ENCODE measurements at places on chromosomes 1 and 21.
A peak's percentile ranks its signal among the peaks of the same experiment; 100 is the strongest.

DNA sequence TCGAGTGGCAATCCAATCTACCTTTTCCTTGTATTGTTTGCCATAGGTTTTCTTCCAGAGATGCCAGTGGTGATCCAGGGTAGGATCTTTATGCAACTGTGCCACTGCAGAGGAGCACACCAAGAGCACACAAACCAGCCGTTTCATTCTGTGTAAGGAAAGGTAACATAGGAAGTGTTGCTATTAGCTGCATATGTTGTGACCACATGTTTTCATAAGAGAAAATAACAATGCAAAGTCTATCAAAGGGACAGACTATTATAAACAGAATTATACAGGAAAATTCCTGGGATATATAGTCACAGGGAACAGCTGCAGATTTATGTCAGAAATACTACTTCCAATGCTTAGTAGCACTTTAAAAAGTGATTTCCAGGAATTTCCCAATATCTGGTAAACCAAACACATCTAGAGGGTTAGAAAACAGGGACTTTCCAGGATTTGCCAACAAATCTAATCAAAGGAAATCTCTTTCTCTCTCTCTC, 919 bp downstream of the CTSS start:
- DNase-seq = no peak

DNA sequence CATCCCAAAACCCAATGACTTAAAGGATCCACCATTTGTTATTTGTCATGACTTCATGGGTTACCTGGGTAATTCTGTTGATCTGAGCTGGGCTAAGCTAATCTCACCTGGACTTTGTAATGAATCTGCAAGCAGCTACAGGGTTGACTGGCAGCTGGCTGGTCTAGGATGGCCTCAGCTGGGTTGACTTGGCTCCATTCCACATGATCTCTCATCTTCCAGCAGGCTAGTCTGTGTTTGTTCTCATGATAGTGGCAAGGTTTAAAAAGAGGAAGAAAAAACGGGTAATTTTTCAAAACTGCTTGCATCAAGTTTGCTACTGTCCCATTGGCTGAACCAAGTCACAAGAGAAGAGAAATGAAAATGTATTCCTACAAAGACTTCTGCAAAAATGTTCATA, 24.8 kb upstream of the ZMYM4 start:
- no peak for DNase-seq

GRCh38 chr1:168360151-168361021, 79.7 kb downstream of the TBX19 start:
- DNase-seq = no peak

GRCh38 chr21:45403825-45404729, 888 bp upstream of the COL18A1 start:
- no peak for DNase-seq

- DNase-seq = no peak
These were observed 28.9 kb upstream of the CLSTN1 start for GRCh38 chr1:9852410-9853248.

DNA sequence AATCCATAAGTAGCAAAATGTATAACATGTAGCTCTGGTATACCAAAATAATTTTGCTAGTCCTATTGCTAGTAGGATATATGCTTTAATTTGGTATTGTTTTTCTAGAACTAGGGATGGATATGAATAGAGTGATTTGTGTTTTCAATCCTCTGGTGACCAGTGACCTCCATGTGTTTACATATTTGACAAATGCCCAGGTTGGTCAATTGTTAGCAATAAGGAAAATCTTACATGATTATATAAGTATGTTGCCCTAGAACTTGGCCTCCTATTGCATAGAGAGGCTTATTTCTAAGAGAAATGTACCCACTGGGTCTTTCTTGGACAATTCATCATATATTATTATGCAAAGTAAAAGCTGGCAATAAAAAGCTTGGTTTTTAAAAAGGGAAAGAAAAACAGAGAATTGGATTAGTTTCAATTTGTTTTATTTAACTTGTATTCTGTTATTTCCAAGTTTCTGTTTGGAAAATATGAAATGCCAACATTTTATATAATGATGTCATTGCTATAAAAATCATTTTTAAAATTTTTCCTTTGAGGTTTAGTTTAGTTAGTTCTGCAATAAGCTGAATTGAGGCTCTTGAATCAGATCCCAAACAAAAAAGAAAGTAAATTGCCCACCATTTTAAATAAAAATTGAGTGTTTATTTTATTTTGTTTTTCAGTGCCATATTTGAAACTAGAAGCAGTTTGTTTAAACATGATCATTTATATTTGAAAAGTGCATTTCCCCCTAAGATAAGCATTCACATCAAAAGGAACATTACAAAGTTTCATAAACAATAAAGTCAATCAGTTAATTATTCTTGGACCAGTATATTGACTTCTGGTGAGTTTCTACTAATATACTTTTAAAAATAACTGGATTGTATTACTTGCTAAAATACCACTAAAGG, 210.9 kb downstream of the ZC3H11B start:
- DNase-seq = no peak

- DNase-seq = no peak
These were observed 507 bp downstream of the GLIS1 start for GRCh38 chr1:53738205-53739108.

GRCh38 chr1:24468685-24469316, 33.8 kb upstream of the RCAN3 start:
- DNase-seq = no peak

- DNase-seq = no peak
These were observed 8.1 kb upstream of the G0S2 start for GRCh38 chr1:209667103-209667502.

DNA sequence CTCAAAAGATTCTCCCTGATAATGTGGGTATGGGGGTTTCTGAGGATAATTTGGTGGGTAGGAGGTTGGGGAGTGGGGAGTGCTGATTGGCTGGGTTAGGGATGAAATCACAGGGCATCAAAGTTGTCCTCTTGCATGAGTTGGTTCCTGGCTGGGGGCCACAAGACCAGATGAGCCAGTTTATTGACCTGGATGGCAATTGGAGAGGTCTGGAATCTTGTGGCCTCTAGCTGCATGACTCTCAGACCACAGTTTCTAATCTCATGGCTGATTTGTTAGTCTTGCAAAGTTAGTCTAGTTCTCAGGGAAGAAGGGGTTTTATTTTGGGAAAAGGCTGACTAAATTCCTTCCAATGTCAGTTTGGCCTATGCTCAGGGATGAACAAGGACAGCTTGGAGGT, 3.3 kb upstream of the GBP1 start:
- no peak for DNase-seq

DNA sequence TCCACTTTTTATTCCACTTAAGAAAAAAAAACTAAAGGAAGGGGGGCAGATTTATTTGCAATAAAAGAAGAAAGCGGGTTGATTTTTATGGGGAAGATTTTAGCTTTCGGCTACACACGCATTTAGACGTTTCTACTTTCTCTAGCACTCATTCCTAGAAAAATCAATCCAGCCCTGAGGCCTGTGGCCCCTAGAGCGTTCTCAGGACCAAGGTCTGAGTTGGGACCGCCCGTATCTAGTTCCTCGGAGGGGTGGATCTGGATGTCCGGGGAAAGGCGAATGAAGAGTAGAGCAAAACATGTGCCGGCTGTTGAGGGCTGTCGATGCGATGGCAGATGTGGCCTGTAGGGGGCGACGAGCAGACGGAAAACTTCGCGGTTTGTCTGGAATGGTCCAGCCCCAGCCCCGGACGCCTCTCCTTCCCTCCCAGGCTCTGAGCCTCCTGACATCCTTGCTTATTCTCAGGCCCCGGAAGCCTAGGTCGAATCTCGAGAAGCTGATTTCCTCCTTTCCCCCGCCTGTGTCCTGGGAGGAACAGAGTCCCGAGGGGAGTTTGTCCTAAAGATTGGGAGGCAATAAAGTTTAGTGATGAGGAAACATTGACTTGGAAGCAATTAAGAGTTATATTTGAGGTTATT, 5.2 kb downstream of the FOXD3 start:
- DNase-seq = no peak

- DNase-seq = no peak
These were observed 11.9 kb upstream of the RIPPLY3 start for GRCh38 chr21:36994501-36995158.

DNA sequence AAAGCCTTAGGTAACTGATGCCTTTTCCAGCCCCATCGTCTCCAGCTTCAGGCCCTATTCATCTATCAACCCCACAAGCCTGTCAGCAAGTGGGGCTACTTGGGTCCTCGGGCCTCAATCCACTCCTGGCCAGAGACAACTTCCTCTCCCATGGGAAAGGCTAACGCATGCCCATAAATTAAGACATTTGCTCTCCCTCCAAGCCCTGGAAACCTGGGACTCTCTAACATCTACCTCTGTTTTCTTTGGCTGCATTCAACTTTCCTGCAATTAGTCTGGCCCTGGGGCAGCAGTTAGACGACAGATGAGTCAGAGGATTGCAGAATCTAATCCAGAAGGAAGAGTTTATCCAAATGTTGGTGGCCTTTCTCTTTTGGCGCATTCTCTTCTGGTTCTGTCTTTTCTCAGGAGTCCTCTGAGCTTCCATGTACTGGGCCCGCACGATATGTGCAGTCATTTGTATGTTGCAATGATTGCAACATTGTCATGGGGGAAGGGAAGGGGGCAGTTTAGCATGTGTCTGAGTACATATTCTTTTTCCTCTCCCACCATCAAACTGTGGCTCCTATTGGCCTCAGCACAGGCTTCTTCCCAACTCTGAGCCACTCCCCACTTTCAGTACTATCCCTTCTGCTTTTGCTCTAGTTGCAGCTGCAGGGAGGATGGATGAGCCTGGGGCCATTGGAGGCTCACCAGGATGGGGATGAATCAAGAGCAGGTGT, 54.4 kb downstream of the NAV1 start:
- DNase-seq = no peak

- no peak for DNase-seq
These were observed 164.9 kb upstream of the PKN2 start for GRCh38 chr1:88519156-88519555.

DNA sequence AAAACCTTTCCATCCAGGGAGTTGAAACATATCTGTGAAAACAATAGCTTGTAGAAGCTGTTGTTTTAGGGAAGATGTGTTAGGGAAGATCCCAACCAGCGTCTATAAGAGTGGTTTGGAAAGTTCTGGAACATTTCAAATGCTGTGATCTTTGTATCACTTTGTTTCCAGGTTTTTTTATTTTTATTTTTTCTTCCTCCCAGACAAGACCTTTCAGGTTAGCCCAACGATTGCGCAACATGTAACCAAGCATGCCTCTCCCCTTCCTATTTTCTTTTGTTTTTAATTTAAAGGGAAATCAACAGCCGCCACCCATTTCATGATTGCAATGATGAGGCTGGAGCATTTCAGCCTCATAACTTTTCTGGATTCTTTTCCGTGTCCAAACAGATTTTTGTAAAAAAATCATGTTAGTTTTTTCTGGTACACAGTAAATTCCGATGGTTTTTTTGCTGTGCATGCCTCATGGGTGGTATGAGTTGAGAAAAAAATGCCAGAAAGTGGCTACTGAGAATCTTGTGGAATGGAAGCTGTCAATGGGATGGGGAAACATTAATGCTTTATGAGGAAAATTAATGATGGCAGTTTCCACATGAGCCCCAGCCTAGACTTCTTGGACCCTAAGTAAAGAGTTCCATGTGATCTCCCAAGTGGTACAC, 109.3 kb downstream of the RUNX1 start:
- no peak for DNase-seq

DNA sequence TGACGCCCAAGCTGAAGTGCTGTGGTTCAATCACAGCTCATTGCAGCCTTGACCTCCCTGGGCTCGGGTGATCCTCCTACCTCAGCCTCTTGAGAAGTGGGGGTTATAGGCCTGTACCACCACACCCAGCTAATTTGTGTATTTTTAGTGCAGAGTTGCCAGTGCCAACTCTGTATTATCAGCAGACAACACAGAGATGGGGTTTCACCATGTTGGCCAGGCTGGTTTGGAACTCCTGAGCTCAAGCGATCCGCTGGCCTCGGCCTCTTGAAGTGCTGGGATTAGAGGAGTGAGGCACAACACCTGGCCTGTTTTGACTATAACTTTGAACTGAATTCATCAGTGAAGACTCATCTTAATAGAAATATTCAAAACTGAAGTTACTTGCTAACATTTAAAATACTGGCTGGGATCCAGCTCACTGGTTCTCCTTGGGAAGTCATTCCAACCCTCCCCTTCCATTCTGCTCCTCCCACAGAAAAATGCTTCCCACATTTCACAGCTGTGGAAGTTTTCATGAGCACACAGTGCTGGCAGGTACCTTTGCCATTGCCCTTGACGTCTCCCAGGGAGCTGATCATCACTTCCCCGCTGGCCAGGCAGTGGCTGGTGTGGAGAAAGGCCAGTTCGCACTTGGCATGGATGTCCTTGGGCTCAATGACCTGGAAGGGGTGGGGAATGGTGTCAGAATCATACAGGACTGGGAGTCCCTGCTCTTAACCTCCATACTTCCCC, 4.7 kb downstream of the SELENBP1 start:
- no peak for DNase-seq

DNA sequence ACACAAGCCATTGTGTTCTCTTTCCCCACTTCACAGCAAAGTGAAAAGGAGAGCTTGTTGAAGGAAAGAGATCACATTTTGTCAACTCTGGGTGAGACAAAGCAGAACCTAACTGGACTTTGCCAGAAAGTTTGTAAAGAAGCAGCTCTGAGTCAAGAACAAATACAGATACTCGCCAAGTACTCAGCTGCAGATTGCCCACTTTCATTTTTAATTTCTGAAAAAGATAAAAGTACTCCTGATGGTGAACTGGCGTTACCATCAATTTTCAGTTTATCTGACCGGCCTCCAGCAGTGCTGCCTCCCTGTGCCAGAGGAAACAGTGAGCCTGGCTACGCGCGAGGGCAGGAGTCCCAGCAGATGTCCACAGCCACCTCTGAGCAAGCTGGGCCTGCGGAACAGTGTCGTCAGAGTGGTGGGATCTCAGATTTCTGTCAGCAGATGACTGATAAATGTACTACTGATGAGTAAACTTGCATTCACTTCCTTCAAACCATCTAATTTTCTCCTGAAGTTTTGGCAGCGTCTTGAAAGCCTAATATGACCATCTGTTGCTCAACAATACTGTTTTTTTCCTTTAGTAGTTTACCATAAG, 43.7 kb downstream of the BACH1 start:
- DNase-seq = peak; percentile 44

DNA sequence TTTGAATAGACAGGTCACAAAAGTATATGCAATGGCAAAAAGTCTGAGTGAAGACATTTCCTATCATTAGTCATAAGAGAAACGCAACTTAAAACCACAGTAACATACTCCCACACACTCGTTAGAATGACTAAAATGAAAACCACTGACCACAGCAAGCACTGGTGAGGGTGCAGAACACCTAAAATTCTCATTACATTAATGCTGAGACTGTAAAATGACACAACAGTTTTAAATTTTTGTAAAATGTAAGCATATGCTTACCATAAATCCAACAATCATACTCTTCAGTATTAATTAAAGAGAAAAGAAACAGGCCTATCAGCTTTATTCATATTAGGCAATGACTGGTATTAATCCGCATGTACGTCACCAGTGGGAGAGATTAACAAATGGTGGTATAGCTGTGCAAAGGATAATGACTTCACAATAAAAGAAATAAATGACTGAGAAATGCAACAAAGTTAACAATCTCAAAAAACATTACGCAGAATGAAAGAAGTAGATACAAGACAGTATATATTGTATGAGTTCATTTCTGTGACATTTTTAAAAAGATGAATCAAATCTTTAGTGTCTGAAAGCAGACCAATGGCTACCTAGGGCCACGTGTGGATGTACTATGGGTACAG, 253.5 kb downstream of the AKT3 start:
- no peak for DNase-seq

- DNase-seq = no peak
These were observed 43.3 kb downstream of the JAM2 start for GRCh38 chr21:25682382-25682781.
